ENCODE measurements at places on chromosomes 6 and 20. TPM values are rescaled to one million over a fixed set of nuclear protein-coding genes. Genes with fewer than 3 reads are reported as not detected.
A peak's percentile ranks its signal among the peaks of the same experiment; 100 is the strongest.

- DNase-seq: peak; percentile 80
These were observed 13.7 kb downstream of the C6orf132 start for GRCh38 chr6:42128460-42129359.

The BMP7 gene
- polyA plus RNA-seq: 0.58 TPM

- DNase-seq: no peak
These were observed 117.9 kb upstream of the SGK1 start for GRCh38 chr6:134435814-134436280.

The GSTA4 gene
- 13.0 TPM for polyA plus RNA-seq

The ETV7 gene
- 4.5 TPM for polyA plus RNA-seq

- DNase-seq: no peak
These were observed 65.5 kb downstream of the TRMT11 start for GRCh38 chr6:126051791-126052190.

GRCh38 chr20:45685896-45686295 lies 15.9 kb upstream of the WFDC11 start:
- no peak for DNase-seq

DNA sequence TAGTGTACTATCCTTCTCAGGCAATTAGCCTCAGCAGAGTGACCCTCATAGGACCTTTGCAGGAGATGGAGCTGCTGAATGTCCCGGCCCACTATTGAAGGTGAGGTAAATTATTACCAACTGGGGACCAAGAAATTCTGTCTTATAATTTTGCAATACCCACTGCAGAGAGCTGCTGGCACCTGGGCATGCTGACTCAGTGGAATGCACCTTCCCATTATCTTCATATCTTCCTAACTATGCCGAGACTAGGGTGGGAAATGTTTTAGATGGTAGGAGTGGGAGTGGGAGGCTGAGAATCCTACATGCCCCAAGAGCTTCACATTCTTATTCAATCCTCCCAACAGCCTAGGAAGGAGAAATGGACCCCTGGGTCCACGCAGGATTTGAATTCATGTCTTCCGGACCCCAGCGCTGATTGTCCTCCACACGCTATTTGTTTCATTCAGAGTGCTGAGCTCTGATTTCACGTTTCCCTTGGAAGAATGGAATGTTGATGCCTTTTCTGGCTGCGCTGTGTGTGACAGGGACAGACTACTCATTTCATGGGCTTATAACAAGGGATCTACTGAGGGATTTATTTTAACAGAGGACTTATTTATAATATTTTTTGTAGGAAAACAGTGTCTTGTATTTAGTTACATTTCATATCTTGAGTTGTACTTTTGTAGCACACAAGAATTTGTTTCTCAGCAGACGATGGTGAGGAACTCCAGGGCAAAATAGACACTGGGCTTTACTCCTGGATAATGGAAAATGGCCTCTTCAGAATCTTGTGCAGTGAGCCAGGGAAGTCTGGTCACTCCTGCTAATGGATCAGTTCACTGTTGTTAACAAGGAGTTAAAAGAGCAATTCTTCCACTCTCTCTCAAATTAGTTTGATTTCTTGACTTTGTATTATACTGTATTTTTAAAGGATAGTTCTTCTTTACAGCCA lies 66.4 kb downstream of the FYN start:
- DNase-seq: no peak

GRCh38 chr6:23435126-23435525 lies 690.9 kb upstream of the NRSN1 start:
- DNase-seq: no peak

DNA sequence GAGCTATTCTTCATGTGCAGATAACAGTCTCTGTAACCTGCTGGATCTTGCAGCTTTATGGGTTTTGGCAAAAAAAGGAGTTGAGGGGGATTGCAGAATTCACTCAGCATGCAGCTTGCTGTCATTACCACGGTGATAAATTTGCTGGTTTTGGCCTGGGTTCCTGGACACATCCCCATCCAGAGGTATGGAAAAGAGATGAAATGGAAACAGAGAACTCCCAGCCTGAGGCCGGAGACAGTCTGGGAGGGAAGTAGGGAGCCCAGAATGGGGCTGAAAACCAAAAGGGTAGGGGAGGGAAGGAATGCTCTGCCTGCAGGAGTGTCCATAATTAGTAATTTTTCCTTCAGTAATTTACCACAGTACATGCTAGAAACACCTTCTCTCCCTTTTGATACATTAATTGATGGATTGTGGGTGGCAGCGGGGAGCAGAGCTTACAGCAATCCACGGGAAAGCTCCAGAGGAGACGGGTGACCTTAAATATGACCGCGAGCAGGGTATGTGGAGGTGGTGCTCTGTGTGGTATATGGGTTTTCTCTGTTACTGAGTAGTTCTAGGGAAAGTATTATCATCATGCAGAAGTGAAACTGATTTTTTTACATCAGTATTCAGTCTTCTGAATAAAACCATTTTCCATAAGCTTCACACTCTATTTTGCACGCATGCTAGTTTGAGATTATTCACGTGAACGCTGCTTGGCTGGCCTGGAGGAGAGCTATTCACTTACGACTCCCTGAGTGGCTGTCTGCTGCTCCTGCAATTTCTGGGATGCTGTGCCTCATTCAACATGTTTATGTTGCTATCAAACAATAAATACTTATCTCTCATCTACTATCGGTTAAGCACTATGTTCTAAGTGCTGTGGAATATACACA lies 66.3 kb upstream of the KCNK16 start:
- DNase-seq: no peak

- DNase-seq: no peak
These were observed 267.9 kb downstream of the COL12A1 start for GRCh38 chr6:74937936-74938335.

The LINC00237 gene
- not detected for polyA plus RNA-seq

The SOX12 gene
- 3.4 TPM for polyA plus RNA-seq

DNA sequence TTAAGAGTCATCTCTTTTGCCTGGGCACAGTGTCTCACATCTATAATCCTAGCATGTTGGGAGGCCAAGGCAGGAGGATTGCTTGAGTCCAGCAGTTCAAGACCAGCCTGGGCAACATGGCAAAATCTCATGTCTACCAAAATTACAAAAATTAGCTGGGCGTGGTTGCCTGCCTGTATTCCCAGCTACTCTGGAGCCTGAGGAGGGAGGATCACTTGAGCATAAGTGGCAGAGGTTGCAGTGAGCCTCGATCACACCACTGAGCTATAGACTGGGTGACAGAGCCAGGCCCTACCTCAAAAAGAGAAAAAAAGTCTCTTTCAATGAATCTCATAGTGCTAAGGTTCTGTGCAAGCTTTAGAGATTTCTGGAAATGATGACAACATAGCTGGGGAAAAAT lies 1.5 kb downstream of the HLA-DRB1 start:
- no peak for DNase-seq

- DNase-seq: peak; percentile 23
These were observed 31.9 kb upstream of the ZNF217 start for GRCh38 chr20:53625311-53626129.

- DNase-seq: no peak
These were observed 148.7 kb upstream of the CARMIL1 start for GRCh38 chr6:25130518-25130917.

The SLC26A8 gene
- 0.13 TPM for polyA plus RNA-seq

The SEL1L2 gene
- polyA plus RNA-seq: not detected

GRCh38 chr20:25242231-25242630 lies 5.7 kb upstream of the PYGB start:
- DNase-seq: no peak

GRCh38 chr6:37987559-37987958 lies 168.0 kb downstream of the ZFAND3 start:
- no peak for DNase-seq

DNA sequence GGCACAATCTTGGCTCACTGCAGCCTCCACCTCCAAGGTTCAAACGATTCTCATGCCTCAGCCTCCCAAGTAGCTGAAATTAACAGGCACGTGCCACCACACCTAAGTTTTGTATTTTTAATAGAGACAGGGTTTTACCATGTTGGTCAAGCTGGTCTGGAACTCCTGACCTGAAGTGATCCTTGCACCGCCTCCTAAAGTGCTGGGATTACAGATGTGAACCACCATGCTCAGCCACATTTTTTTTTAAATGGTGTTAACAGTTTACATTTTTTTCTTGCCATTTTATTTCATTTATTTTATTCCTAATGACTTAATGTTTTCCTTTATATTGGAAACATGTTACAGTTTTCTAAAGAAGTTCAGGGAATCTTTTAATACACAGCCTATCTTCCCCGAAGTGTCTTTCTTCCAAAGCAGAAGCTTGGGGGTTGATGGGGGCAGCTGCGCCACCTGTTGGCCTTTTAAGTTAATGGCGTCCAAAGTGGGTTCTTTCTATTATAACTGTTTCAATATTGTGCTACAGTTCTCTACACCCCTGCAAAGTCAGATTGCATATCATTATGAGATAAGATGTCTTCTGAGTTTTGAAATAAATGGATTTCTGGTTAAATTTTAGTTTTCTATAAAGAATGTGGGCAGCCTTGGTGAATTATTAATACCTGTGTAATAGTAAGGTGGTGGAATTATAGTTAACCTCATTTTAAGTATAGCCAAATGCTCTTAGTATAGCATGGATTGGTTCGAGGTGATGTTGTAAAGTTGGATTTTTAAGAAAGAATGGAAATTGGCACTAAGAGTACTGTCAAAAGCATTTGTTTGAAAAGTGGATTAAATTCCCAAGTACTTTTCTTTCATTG lies 42.0 kb upstream of the PLCG1 start:
- DNase-seq: peak; percentile 82

DNA sequence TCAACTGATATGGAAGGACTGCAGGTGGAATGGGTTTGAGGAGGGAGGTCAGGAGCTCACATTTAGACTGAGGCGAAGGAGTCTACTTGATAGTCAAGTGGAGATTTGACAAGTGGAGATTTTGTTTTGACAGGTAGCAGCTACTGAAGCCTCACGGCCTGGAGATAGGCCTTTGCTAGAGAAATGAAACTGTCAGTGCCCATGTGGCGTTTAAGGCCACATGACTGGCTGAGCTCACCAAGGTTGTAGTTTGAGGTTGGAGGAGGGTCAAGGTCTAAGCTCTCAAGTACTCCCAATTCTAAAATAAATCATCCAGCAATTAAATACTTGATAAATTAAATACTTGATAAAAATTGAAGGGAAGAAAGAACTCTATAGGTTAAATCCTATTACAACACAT lies 80.1 kb upstream of the C6orf118 start:
- no peak for DNase-seq

DNA sequence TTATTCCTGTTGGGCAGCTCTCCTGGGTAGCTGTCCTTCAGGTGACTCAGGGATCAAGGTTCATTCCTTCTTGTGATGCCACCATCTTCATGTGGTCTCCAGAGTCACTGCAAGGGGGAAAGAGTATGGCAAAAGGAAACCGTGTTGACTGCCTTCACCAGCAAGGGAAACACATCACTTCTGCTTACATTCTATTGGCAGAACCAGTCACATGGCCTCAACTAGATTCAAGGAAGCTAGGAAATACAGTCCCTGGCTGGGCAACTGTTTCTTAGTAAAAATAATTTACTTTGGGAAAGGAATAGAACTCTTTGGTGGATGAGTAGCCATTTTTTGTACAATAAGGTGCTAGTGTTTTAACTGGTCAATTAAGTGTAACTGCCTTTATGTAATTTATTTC lies 5.3 kb downstream of the ANKRD6 start:
- DNase-seq: no peak

The LBP gene
- polyA plus RNA-seq: 0.11 TPM

DNA sequence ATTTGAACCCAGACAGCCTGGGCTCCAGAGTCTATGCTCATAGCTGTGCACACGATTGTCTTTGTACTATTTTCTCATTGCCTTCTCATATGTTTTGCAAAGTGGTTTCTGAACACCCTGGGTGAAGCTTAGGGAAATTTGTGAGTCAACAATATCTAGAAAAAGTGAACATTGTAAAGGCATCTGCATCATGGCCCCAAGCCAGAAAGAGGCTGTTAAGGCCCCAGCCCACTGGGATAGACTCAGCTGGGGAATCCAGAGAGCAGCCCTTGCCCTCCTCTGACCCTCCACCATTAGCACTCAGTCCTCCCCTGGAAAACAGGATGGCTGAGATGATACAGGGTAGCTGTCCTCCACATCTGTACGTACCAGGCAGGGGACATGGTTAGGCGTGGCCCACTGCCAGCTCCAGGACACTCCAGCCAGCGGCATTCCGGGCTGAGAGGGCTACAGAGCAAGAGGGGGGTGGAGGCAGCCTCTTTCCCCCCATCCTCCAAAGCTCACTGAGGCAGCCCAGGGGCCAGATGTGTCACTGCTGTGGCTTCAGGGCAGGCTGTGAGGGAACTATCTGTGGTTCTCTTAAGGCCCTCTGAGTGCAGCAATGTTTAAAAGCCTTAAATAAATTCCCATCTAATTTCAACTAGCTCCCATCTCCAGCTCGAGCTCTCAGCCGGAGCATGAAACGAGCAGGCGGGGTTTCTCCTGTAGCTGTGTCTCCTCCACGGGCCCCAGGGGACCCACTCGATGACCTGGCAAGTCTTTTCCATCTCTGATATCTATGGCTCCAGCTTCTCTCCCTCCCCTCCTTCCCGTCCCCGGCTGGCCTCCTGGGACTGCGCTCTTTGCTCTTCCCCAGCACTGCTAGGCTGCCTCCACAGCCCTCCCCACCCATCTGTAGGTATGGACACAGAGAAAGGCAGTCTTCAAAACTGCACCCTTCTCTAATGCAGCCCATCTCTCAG lies 209.4 kb upstream of the LRFN2 start:
- no peak for DNase-seq

The SLC4A11 gene
- polyA plus RNA-seq: 1.4 TPM

The SLC35D3 gene
- not detected for polyA plus RNA-seq

Measured in spleen (tissue), 13 donors.